NCI-H2029 (cell line): ENCODE measurements at places on chromosomes 2 and 18.

DNA sequence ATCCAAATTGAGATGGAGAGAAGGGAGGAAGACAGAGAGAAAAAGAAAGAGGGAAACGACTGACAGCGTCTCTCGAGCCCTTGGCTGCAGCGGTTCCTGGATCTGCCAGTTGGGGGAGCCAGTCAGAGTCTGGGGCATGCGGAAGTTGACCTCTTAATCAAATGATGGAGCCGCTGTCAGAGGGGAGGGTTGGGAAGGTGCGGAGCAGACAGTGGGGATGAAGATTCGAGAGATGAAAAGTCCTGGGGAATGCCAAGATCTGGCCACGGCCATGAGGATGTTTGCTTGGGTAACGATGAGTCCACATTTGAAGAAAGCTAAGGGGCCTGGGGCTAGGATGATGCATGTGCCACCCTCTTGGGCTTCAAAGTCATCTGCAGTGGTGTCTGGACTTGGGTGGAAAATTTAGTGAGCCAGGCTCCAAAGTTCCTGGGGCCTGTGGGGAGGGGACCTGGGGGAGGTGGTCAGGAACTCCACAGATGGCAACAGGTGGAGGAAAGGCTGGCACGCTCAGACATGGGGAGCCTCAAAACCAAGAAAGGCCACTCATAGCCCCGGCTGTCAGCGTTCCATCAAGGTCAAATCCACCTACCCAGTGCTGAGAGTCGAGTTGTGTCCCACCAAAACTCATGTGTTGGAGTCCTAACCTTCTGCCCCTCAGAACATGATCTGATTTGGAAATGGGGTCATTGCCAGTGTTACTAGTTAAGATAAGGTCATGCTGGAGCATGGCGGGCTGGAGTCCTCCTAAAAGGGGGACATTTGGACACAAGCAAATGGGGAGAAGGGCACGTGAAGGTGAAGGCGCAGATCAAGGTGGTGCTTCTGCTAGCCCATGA, 200.1 kb downstream of the NDUFA10 start:
- DNase-seq, result no peak

GRCh38 chr2:84897773-84898172, 7.7 kb upstream of the TMSB10 start:
- no peak for DNase-seq

- no peak for DNase-seq
Measured at GRCh38 chr2:7672027-7672684, 754.9 kb downstream of the RNF144A start.

- DNase-seq, result no peak
Measured at GRCh38 chr2:156455361-156455975, 19.3 kb downstream of the GPD2 start.

- peak; percentile 85 for DNase-seq
Measured at GRCh38 chr2:111121828-111122630, 1.3 kb downstream of the BCL2L11 start.

DNA sequence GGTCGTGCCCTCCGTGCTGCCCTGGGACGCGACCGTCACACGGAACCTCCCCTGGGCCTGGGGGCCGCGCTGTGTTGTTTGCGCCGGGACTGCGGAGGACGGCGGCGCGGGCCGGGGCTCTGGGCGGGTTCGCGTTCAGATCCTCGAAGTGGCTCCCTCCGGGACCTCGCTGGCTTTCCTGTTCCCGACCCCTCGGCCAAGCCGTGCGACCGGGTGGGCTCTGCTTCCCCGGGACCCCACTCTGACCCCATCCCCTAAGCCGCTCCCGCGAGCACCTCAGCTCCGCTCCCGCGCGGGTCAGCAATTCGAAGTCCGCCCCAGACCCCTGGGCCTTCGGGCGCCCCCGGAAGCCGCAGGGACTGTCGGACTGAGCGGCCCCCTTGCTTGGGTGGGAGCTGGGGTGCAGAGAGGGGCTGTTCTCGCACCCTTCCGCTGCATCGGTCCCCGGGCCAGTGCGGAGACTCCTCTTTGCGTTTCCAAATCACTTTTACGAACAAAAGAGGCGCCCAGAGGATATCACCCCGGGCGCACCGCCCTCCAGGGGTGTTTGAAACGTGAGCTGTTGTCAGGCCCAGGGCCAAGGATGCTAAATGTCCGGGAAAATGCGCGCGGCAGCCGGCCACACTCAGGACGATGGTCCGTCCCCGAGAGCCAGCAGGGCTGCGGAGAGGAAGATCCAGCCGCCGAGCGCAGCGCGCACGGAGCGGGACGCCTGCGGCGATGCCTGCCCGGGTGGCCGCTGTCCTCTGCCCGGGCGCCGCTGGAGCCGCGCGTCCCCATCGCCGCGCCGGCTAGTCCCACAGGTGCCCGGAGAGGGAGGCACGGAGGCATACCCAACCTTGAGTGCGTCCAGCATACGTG, 73.5 kb downstream of the ZCCHC2 start:
- DNase-seq, result no peak

GRCh38 chr2:69720404-69720803, 21.5 kb upstream of the ANXA4 start:
- DNase-seq, result no peak

GRCh38 chr18:33928231-33928630, 296.5 kb downstream of the NOL4 start:
- no peak for DNase-seq

GRCh38 chr2:179596018-179596417, 265.4 kb downstream of the ZNF385B start:
- no peak for DNase-seq

DNA sequence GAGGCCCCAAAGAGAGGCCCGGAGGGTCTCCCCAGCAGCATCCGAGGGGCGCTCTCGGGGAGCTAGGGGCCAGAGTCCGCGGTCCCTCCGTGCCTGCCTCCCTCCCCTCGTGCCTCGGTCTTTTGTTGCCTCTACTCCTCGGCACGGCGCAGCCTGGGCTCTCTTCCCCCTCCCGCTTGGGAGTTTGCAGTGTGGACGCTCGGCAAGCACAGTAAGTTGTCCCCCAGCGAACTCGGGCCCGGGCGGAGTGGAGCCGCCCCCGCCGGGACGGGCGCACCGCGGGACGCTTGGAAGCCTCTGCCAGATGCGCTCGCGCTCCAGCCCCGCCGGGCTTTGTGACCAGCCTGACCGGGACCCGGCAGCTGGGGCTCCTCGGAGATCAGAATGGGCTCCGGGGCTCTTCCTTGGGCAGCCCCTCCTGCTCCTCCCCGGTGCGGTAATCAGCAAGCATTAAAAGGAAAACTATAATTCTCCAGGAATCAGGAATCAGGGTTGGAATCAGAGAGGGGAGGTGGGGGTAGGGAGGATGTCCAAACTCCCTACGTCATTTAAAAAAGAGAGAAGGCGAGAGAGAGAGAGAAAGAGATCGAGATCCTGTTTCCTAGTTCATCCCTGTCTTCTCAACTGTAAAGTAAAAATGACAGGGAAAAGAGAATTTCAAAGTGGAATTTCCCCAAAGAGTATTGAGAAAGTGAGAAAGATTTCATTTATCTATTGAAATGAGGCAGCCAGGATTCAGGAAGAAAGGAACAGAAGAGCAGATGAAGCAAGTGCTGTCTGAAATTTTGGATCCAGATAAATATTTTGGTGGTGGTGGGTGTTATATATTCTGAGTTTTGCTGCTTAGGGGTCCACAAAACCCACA, 786 bp upstream of the TMEM200C start:
- DNase-seq, result no peak

DNA sequence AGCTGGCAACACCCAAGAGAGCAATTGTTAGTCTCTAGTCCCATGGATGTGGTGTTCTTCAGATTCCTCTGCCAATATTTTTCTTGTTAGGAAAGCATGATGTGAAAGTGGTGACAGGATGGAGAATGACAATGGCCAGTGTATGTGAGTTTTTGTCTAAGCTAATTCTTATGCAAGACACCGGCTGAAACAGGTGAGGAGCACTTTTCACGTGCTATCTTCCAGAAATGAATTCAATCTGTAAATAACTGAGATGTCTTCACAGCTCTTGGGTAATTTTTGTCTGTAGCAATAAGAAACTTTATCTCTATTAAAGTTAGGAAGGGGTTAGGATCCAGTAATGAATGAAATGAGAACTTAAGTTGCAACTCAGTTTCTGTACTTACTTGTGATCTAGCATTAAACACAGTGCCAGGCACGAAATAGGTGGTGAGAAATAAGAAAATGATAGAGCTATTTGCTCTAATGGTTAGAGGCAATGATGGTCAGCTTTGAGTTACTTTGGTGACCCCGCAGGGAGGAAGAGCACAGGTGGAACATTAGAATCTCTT, 676 bp upstream of the AGPS start:
- DNase-seq, result no peak

DNA sequence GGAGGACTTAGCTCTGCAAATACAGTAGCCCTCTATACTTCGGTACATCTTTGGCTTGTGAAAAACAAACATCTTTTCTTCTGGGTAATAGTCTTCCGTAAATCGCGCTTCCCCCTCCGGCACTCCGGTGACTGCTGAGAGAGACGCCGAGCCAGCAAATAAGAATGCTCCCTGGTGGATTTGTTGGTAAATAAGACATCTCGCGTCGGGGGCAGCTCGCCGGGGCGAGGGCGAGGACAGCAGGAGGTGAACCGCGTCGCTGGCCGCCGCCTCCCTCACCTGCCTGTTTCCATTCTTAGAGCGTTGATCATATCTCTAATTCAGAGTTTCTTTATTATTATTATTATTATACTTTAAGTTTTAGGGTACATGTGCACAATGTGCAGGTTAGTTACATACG, 117.6 kb downstream of the PMAIP1 start:
- no peak for DNase-seq

DNA sequence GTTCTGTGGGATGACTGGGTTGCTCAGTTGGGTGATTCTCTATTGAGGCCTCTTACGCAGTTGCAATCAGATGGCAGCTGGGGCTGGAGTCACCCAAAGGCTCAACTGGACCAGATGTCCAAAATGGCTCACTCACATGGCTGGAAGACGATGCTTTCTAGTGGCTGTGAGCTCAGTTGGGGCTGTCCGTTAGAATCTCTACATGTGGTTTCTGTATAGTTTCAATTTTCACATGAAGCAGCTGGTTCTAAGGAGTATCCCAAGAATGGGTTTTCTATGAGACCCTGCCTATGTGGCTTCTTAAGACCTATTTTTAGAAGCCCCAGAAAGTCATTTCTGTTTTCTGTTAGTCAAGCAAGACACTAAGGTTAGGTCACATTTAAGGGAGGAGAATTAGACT, 4.4 kb downstream of the XRCC5 start:
- DNase-seq, result no peak

DNA sequence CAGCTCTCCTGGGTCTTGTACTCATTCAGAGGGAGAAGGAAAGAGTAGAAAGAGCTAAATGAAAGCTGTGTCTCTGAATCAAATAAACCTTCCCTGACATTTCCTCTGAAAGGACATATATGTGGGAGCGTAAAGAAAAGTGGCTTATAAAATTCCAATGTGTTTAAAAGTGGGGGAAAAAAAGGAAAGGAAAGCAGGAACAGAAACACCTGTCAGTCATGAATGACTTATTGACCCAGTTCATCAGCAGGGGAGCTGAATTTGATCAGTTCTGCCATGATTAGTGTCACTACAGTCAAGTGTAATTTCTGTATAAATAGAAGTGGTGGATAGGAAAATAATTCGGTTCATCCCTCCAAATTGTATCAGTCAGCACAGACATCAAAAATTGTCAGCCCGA, 382.5 kb downstream of the ERBB4 start:
- no peak for DNase-seq

GRCh38 chr18:49411928-49412327, 48.5 kb downstream of the DYM start:
- no peak for DNase-seq

GRCh38 chr18:10743766-10744165, 217.9 kb downstream of the NAPG start:
- DNase-seq, result no peak

DNA sequence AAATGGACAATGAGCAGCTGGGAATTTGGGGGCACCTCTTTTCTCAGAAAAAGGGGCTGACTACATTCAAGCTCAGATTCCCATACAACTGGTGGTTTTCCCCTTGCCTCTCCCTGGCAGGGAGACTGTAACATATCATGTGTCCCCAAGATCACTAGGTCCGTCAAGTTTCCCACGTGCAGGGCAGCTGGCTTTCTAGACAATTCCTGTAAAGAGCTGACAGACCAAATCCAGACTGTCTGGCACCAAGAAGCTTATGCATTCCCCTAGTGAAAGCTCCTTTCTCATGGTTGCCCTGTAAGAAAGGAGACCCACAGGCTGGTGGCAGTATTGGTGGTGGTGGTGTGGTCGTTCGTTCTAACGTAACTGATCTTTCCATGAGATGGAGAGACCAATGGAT, 48.8 kb downstream of the THUMPD2 start:
- no peak for DNase-seq

DNA sequence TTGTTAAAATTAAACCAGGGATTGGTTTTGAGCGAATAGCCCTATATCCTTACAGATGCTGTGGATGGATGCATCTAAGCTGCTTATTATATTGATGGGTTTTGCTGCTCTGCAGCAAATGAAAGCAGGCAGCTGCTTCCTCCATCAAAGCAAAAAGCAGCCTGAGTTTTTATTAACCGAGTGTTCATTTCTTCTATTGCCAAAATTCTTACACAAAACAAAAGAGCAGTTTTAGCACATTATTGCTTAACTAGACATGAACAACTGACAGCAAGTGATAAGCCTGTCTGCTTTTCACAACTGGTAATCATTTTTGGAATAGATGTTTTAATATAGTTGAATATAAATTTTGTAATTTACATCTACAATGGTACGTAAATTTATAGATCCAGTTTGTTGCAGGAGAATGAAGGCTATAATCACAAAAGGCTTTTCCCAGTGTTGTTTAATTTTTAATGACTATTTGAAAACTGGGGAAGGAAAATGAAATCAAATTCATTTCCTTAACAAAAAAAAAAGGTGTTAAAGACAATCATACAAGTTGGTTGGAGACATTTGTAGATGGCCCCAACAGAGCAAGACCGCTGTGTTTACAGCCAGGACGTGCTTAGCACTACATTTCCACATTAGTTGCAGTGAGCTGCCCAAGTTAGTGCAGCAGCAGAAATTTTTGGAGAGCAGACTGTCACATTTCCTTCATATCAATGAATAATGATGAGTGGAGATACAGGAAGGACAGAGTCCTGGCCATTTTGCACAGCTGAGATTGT, 253.6 kb upstream of the SIX3 start:
- DNase-seq, result no peak

GRCh38 chr2:156326526-156327095, 5.9 kb downstream of the NR4A2 start:
- no peak for DNase-seq

GRCh38 chr2:17791121-17791816, 25.0 kb upstream of the MSGN1 start:
- DNase-seq, result no peak

DNA sequence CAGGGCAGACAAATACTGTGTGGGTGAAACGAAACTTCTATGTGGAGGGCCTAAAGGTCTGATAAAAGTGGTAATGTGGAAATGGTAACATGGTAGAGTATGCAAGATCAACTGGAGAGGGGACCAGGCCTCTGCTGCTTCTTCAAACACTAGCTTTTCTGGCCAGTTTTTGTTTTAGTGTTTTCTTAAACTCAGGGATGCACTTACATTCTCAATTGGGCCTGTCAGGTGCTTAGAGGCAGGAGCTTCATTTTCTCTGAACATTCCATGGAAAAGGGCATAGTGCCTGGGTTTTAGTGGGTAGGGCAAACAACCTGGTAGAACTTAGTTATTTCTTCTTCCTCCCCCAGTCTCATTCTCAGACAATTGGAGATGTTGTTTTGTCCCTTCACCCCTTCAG, 10.5 kb upstream of the ST3GAL5 start:
- no peak for DNase-seq
